ENCODE measurements at places on chromosomes 6 and 20. TPM values are rescaled to one million over a fixed set of nuclear protein-coding genes. Genes with fewer than 3 reads are reported as not detected.

DNA sequence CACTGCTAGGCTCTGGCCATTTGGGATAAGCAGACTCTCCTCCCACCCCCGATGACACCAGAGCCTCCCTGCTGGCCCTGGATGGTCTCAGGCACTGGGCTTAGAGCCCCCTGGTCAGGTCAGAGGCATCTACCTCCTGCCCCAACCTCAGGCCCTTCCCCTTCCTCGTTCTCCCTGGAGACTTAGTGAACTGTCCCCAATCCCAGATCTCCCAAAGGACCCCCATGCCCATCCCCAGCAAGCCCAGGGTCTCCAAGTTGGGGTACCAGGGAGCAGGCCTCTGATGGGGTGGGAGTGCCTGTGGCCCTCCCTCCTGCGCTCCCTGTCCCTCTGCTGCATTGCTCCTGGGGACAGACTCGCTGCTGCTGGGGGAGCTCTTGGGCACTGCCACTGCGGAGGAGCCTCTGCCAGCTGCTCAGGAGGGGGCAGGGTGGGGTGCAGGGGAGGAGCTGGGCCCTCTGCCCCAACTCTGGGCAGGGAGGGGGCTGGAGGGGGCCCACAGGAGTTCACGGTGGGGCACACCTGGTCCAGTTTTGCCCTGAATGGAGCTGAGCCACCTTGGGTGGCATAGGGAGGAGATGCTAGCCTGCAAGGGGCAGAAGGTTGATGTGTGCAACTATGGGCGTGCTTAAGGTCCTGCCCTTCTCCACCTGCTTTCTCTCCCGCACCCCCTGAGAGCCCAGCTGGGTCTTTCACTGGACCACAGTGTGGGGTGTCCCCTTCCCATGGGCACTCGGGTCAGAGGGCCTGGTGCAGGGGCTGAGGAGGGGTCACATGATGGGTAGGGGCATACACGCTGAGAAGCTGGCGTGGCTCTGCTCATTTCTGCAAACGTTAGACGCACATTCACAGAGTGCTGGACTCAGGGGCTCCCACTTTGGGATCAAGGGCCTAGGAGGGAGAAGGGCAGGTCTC lies 40.4 kb downstream of the SPDEF start:
- peaks cover 19% of the 10 kb centered on the region for H3K27me3 ChIP-seq
- H3K27ac ChIP-seq = no peak overlapping the region
- peak; percentile 67 for DNase-seq

GRCh38 chr6:124795643-124796463 lies 166.4 kb upstream of the RNF217 start:
- DNase-seq = no peak
- no peaks in the 10 kb centered on the region for H3K36me3 ChIP-seq
- H3K4me3 ChIP-seq = no peak overlapping the region
- no peak overlapping the region for H3K27ac ChIP-seq
- H3K27me3 ChIP-seq = no peaks in the 10 kb centered on the region

DNA sequence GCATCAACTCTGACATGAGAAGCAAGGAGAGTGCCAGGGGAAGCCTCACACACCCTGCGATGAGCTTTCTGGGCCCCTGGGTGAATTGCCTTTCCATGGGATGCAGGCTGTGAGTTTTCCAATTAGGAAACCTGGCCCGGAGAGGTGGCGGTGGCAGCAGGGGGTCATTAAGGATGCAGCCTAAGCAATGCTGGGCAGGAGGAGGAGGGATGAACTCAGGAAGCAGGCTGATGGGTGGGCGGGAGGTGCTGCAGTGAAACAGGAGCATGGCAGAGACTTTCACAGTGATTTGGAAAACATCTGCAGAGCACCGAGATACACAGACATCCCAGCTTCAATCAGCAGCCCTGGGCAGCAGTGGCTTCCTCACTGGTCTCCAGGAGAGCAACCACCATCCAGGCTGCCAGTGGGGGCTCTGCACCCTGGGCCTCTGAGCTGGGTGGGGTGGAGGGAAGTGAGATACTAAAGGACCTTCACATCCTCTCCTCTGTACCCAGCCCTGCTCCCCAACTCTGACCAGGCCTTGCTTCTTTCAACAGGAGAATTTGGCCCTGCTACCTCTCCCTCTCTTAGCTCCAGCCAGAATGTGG lies 44.9 kb downstream of the LRFN2 start:
- no peak for DNase-seq
- H3K27me3 ChIP-seq = peaks cover 22% of the 10 kb centered on the region
- no peaks in the 10 kb centered on the region for H3K36me3 ChIP-seq
- no peak overlapping the region for H3K4me3 ChIP-seq

DNA sequence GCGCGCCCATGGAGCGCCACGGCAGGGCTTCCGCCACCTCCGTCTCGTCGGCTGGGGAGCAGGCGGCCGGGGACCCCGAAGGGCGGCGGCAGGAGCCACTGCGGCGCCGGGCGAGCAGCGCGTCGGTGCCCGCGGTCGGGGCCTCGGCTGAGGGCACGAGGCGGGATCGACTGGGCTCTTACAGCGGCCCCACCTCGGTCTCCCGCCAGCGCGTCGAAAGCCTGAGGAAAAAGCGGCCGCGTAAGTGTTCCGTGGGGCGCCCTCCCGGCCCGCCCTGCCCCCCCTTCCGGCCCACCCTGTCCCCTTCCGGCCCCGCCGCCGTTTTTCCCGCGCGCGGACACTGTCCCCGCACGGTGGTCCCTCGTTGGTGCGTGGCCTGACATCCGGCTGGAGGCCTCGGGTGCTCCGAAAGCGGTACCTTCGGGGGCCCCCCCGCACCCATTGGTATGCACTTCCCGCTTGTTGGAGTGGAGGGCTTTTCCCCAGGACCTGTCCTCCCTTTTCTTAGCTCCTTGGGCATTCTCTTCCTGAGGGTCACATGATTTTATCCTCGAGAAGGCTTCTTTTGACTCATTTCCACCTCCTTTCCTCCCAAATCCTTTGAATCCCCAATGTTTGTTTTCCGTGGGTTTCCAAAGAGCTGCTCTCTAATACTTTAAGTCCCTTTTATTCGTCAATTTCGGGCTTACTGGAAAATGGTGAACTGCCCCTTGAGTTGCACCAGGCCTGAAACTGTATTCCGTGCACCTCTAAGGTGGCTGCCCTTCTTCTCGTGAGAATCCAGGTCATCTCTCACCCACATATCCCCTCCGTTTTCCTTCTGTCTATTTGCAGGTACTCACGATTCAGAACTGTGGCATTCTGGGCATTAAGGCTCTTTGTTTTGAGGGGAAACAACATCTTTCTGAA lies 556 bp downstream of the PANK2 start:
- H3K27me3 ChIP-seq = no peaks in the 10 kb centered on the region
- H3K36me3 ChIP-seq = no peaks in the 10 kb centered on the region
- DNase-seq = peak; percentile 75
- peak overlapping the region; percentile 99 for H3K4me3 ChIP-seq
- H3K4me1 ChIP-seq = peaks cover 62% of the 10 kb centered on the region
- H3K27ac ChIP-seq = peak overlapping the region; percentile 98

GRCh38 chr6:93079061-93079460 lies 340.3 kb downstream of the EPHA7 start:
- no peaks in the 10 kb centered on the region for H3K27me3 ChIP-seq
- no peaks in the 10 kb centered on the region for H3K4me1 ChIP-seq
- H3K27ac ChIP-seq = no peak overlapping the region
- H3K4me3 ChIP-seq = no peak overlapping the region
- DNase-seq = no peak

DNA sequence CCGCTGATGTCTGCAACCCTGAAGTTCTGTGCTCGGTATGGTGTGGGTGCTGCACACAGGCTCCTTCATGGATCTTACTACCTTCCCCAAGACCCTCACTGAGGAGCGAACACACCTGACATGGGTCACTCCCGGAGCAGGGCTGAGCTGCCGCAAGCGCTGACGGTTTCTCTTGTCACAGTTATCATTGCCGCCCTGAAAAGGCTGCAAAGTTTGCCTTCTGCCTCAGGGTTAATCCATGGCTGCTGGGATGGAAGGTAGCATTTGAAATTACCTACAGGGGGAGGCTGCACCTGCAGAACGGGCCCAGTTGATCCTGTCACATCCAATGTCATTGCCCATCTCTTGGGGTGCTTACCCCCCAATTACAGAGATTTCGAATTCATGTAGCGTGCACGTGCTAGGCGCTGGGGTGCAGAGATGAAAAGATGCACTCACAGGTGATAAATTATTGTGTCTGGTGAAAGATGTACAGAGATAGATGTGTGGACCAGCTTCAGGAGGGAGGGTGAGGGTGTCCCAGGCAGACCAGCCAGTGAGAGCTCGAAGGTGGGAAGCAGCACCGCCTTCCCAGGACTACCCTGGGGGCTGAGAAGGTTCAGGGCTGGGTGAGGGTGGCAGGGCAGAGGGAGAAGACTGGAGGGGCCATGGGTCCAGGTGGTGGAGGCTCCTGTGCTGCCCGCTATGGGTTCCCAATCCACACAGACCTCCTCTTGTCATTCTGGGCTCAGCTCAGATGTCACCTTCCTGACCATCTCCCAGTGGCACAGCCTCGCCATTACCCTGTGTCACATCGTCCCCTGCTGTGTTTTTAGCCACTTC lies 120.1 kb downstream of the SYCP2 start:
- H3K4me1 ChIP-seq = no peaks in the 10 kb centered on the region
- no peak overlapping the region for H3K4me3 ChIP-seq
- no peaks in the 10 kb centered on the region for H3K36me3 ChIP-seq
- no peak overlapping the region for H3K27ac ChIP-seq

- no peak for DNase-seq
- H3K27me3 ChIP-seq = no peaks in the 10 kb centered on the region
- H3K27ac ChIP-seq = no peak overlapping the region
- peaks cover 6% of the 10 kb centered on the region for H3K4me1 ChIP-seq
Measured at GRCh38 chr6:143902827-143903226, 38.6 kb downstream of the ZC2HC1B start.

Gene TBC1D7
- 10.2 TPM for total RNA-seq

Measured in suprapubic skin (tissue), 4 donors.